ENCODE measurements at places on chromosomes 1 and 21. TPM values are rescaled to one million over a fixed set of nuclear protein-coding genes. Genes with fewer than 3 reads are reported as not detected.

Gene REN
- polyA plus RNA-seq, result not detected

DNA sequence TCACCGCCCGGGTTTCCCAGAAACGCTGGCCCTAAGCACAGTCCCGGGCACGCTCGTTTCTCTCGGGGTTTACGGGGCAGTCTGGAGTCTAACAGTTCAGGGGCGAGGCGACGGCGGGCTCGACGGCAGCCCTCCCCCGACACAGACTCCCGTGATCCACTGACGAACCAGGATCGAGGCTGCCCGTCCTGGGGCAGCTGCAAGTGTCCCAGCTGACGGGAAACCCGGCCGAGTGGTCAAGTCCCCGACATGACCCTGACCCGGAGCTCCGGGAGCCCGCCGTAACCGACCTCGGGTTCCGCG, 494 bp downstream of the UBE2J2 start:
- DNase-seq, result no peak

Gene GBP5
- polyA plus RNA-seq, result 2.6 TPM

DNA sequence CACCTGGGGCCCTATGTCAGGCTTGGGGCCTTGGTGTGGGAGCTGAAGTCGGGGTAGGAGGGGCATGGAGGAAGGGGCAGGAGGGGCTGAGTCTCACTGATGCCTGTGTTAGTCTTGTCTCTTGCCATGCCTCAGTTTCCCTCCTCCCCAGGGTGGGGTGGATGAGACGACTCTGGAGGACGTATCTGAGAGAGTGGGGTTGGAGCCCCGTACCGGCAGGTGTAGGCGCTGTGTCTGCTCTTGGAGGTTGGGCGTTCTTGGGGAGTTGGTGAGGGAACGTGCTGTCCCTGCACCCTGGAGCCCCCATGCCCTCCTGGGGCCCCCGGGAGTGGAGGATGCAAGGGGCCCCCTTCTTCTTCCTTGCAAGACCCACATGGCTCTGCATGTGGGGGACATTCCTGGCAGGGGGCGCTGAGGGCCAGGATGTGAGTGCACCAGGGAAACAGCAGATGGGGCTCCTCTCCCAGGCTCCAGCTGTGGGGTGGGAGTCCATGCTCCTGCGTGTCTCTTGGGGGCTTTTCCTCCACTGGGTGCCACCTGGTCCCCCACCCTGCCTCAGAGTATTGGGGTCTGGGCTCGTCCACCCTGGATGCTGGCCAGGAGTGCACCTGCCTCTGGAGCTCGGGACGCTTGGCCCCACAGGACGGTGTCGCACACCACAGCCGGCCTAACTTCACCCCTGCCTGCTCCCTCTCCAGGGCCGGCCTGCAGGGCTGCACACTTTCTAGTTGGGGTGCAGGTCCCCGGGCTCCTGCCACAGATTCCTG, 1.4 kb upstream of the TNFRSF14 start:
- DNase-seq, result peak; percentile 63

Gene OXCT2
- polyA plus RNA-seq, result not detected

Measured in naive B cell (primary cell).